Tibial artery (tissue), 4 donors: ENCODE measurements at places on chromosomes 6 and 20.
A peak's percentile ranks its signal among the peaks of the same experiment; 100 is the strongest.

- DNase-seq: peak; percentile 77
These were observed 176.3 kb downstream of the SCP2D1 start for GRCh38 chr20:18989736-18990474.

- DNase-seq: no peak
These were observed 8.5 kb downstream of the TRAM2 start for GRCh38 chr6:52568320-52568719.

- no peak for DNase-seq
These were observed 25.9 kb downstream of the RNF217 start for GRCh38 chr6:124987999-124988591.

GRCh38 chr6:113873043-113873667, 16.0 kb downstream of the MARCKS start:
- DNase-seq: peak; percentile 47

DNA sequence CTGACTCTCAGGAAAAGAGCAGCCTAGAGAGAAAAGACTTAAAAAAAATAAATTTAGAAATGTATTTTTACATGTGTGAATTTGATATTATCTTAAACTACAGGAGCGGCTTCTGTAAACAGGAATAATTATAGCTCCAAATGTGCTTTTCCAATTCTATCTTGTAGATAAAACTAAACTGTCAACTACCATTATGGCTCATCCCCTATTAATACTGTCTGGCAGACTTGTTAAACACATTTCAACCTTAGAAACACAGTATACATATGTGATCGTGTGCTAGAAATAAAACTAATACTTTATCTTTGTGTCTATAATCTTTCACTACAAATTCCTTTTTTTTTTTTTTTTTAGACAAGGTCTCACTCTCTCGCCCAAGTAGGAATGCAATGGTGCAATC, 75.8 kb downstream of the CNKSR3 start:
- no peak for DNase-seq
